Fibroblast of skin of abdomen (primary cell): ENCODE measurements at places on chromosomes 5 and 9.

DNA sequence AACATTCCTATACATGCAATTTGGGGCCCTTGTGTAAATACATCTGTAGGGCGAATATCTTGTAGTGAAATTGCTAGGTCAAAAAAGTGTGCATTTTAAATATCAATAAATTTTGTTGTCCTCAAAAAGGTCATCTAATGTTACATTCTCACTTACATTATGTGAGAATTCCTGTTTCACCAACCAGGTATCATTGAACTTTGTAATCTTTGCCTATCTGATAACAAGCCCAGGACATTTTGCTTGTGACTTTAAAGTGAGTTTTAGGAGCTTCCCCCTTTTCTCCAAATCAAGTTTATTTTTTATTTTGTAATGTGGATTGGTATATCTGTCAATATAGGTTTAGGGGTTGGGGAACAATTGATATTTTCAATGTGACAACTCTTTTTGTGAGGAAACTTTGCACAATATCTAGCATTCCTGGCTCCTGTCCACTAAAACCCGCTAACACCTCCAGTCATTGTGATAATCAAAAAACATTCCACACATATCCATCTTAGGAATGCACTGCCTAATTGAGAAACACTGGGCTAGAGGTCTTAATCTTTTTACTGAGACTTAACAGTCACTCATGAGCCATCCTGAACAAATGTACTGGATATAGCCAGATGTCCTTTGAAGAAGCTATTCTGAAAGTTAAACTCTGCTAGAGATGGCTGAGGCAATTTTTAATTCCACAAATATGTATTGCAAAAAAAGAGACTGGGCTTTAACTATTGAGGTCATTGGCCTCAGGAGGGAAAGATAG, 72.5 kb upstream of the SLC1A1 start:
- DNase-seq = peak; percentile 43

DNA sequence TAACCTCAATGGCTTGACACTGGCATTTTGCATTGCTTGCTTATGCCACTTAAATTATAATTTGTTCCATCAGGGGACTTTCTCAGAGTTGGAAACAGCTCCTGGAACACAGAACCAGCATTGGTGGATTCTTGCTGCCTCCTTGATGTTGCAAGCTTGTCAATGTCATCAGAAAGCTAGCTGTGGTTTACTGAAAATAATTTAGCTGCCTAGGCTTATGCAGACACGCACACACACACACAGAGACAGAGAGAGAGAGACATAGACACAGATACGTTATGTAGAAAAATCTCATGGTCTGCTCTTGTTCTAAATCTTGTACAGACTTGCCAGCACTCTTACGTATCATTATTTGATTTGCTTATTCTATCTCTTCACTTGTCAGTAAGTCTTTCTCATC, 78.0 kb downstream of the HMHB1 start:
- peak; percentile 93 for DNase-seq

DNA sequence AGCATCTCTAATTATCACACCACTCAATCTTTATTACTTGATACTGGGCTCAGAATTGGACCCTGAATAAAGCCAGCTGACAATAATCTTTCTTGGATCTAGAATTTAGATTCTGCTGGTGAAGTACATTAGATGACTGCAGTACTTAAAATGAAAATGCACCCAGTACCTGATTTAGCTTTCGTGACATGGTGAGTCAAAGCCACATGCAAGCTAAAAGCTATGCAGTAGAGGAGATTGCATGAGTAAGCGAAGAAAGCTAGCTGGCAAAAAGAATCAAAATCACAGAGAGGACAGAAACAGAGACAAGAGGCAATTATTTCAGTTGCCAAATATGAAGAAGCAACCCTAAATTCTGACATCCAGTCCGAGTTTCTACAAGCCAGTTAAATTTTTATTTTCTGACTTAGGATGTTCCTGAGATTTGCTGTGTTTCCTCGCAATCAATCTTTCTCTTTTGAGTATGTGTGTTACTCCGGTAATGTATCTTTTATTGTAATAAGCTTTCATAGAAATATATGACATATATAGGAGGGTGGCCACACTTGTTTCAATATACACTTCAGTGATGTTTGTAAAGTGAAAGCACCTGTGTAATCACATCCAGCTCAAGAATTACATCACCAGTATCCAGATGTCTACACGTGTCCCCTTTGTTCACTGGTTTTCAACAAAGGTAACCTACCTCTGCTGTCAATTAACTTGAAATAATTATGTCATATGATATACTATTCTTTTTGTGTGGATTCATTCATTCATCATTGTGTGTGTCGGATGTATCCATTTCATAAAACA, 101.7 kb downstream of the CDH18 start:
- DNase-seq = peak; percentile 80

- no peak for DNase-seq
Measured at GRCh38 chr5:140549237-140550144, 2.0 kb downstream of the EIF4EBP3 start.

DNA sequence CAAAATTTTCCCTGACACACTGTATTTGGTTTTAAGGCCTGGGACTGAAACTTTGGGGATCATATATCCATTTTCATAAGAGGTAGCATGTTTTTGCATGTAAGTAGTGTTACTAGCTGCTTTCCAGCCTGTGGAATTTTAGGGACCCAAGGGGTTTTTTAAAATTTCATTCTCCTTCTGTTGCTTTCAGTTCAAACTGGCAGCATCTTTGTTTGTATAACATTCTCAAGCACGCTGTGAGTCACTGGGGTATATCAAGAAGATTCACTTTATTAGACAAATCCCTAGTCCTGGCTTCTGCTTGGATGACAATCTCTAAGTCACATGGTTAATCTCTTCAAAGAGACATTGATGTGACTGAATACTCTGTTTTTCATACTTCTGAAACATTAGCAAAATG, 479.0 kb downstream of the CYLC2 start:
- DNase-seq = no peak

DNA sequence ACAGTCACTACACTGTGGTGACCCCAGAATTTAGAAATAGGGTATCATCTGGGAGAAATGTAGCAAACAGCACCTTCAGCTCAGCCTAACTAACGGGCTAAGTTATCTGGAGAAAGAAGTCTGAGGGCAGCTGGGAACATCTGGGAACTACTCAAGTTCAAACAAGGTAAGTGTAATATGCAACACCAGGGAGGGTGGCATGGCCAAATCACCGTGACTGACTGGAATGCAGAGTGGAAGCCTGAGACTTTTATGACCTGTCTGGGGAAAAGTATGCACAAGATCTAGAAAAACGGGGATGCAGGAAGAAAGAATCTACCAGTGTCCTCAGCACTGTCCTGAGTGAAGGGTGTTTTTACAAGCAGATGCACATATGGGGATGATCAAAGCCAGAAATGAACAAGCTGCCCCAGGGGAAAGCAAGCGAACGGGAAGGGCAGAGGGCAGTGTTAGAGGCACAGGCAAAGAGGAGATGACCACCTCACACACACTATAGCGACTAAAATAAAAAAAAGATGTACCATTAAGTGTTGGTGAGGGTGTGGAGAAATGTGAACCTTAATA, 59.9 kb downstream of the SERINC5 start:
- DNase-seq = no peak

DNA sequence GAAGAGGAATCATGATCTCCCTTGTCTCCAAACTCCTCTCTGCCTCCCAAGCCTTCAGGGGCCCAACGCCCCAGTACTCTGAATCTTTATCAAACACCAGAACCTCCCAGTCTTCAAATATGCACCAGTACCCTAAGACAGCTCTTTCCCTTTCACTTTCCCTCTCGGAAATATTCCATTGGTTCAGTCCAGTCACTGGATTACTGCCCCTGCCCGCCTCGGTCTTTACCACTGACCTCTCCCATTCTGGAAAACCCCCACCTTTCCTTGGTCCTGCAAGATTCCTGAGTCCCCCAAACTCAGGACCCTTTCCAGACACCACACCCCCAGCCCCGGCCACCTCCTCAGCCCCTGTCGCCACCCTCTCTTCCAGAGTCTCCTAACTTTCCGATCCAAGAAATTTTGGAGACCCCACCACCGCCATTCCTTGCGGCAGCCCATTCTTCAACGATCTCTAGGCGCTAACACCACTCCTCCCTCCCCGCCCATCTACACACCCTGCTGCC, 674 bp downstream of the C5orf15 start:
- no peak for DNase-seq

- no peak for DNase-seq
Measured at GRCh38 chr9:116596646-116597045, 90.5 kb upstream of the TRIM32 start.

- DNase-seq = no peak
Measured at GRCh38 chr9:31243386-31243785, 1141.1 kb upstream of the ACO1 start.

DNA sequence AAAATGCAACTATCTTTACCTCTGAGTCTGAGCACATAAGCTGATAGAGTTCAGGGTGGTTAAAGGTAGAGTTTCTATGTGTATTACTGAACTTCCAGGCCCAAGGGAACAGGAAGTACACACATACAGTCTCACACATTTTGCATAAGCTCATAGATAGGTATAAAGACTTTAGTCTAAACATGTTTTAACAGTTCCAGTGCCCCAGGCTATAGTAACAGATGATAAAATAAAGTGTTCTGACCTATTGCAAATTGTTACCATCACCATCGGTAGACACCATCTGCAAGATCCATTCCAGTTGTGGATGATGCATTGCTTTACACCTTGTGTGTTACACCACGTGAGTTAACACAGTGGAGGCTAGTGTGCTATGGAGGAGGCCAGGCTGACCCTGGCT, 95.8 kb downstream of the TMEM174 start:
- DNase-seq = no peak

DNA sequence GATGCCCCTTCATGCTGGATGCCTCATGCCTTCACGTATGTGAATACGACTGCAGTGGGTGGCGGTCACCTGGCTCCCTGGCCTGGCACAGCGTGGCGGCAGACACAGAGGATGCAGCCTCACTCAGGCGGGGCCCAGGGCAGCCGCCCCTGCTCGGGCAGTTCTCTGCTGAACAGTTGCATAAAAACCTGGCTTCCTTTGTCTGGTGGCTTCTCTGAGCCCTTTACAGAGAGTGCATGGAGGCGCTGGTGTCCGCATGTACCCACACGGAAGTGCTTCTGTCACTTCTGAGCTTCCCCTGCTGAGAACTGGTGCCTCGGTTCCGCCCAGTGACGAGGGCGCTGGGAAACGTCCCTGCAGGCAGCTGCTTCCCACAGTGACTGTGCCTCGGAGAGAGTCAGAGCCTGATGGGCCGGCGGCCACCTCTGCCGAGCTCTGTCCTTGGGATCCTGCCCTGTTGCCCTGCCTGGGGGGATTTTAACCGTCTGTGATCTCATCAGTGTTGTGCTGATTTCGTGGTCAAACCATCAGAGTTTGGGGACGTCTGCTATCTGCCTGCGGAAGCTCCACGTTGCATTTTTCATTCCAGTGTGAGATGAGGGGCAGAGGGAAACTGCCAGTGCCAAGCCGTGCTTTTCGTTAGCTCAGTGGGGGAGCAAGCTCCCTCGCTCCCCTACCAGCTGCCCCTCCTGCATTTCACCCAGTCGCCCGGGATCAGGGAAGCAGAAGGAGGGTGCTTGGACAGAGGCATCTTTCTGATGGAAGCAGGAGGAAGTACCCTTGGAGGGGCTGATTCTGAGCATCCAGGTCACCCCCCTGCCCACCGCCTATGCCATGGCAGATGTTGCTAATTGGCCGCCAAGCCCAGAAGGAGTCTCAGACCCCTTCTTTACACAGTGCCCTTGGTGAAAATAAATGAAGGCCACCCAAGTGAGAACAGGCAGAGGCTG, 153.0 kb upstream of the COL5A1 start:
- DNase-seq = peak; percentile 33

GRCh38 chr9:93965830-93966577, 10.8 kb upstream of the BARX1 start:
- DNase-seq = no peak

DNA sequence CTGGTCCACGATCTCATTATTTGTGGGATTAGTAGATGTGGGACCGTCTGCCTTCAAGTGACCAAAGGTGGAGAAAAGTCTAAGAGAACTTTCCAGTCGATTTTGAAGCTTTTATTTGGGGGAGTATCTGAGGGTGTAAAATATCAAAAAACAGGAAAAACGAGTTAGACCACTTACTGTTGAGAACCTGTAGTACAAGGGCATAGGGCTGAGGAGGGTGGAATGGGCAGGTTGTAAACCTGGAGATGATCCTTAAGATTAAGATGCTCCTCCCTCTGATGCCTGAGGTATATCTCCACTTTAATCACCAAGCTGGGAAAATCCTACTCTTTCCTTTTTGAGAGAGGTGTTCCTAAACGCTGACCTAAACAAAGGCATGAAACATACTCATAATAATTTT, 32.0 kb upstream of the GTF2H2C start:
- DNase-seq = no peak

DNA sequence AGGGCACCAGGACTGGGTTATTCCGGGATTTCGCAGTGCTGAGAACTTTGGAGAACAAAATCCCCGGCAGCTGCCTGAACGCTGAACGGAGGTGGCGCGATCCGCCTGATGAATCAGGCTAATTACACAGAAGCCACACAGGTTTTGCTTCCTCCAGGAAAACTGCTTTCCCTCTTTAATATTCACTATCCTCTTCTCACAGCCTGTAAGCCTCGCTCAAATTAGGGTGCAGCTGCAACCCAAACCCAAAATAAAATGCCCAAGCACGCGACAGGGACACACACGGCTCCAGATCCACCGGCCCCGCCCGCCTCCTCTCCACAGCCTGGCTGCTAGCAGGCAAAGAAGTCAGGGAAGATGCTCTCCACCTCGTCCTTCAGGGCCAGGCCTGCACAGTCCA, 6.0 kb downstream of the SOHLH1 start:
- no peak for DNase-seq

DNA sequence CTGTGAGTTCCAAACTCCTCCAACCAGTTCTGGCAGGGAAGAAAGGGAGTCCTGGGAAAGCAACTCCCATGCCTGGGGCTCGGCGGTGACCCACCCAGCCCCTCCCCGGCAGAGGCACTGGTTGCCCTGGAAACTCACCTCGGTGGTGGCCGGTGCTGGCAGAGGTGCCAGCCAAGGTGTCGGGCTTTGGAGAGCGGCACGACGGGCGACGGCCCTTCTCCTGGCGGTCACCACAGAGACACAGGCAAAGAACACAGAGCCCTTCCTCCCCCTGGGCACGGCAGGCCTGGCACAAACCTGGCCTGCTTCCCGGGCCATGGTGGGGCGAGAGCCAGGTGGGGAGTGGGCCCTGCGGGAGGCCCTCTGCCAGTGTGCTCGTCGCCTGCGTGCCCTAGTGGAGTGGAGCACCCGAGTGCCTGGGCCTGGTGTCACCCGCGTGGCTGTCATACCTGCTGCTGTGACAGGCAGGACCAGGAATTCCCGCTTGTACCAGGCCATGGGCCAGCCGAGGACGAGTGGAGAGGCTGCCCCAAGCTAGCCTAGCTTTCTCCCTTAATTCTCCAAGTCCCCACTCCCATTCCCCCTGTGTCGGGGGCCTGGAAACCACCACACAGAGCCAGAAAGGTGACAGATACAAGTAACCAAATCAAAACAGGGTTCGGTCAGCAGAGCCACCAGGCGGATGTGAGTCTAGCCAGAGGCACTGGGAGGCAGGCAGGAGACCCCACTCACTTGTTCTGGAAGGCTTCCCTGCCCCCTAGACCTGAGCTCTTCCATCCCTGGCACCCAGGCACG, 8.2 kb upstream of the RALGDS start:
- no peak for DNase-seq

DNA sequence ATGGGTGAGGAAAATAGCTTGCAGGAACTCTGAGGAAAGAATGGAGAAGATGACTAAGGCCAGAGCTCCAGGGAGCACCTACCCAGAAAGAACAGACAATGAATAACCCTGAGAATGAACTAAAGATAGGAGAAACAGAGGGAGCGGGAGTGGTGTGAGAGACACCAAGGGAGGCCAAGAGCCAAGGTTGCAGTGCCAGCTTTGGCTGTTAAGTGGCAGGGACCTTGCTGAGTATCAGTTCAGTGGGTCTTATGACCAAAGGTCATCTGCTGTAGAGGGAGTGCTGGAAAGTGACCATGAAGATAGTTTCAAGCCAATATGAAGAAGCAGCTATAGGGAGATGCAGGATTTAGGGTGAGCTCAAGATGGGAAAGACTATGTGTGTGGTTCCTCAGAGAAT, 16.7 kb downstream of the P4HA2 start:
- DNase-seq = no peak
